Urinary bladder (tissue), 4 donors: ENCODE measurements at places on chromosomes 12 and 14. TPM values are rescaled to one million over a fixed set of nuclear protein-coding genes. Genes with fewer than 3 reads are reported as not detected.

The KCNK13 gene
- total RNA-seq, result 0.32 TPM

GRCh38 chr14:104805326-104805678 is 4.4 kb downstream of the ZBTB42 start:
- DNase-seq, result no peak

The ENDOU gene
- total RNA-seq, result not detected

DNA sequence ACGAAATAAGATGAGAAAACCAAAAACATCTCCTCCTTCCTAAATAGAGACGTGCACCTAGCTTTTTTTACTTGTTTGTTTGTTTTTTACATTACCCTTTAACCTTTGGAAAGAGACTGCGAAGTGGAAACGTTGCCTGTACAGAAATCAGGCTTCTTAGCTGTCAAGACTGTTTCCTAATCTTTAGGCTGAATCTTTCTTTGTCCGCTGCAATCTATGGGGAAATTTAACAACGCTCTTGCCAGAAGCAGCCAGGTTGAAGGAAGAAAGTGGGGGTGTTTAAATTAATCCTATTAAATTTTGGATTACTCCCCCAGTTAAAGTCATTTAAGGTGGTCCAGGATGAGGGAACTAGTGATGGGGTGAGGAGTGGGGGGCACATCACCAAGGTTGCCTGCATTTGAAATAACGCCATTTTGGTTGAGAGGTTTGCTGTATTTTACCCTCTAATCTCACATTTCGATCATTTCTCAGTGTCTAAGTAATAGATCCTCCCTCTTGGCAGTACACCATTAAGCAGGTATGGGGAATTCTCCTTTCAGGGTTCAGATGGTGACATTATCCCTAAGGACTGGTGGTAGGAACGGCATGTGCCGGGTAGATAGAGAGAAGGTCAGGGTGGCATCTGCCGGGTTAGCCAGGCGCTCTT is 2.6 kb downstream of the FLRT2 start:
- DNase-seq, result no peak

The KCNH3 gene
- 0.58 TPM for total RNA-seq

DNA sequence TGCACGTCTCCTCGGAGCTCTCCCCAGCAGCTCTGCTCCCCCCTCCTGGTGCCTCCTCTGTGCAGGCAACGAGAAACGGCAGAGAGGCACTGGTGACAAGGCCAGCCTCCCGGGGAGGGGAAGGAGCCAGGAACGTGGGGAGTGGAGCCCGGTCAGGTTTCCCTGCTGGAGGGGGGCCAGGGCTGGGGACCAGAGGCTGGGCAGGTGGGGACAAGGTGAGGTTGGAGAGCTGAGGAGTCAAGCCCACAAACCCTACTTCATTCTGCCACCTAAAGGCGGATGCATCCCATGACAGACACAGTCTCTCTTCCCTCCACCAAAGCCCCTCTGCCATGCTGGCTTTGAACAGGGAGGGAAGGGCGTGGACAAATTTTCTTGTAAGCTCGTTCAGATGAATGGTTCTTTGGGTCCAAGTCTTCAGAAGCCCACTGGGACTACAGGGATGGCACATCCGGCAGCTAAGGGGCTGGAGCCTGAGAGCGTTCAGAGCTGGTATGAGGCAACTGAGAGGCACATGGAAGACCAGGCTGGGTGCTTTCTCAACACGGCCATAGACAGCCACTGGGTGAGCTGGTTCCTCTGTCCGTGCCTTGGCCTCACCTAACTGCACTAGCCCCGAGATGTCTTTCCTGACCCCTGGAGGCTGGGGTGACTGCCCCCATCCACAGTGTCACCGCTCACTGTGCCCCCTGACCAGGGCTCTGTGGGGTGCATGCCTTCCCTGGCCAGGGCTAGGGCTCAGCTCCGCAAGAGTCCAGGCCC is 105.9 kb downstream of the RBM19 start:
- DNase-seq, result peak; percentile 23

The SLCO1C1 gene
- 4.9 TPM for total RNA-seq

GRCh38 chr12:55725556-55725955 is 3.3 kb downstream of the CD63 start:
- no peak for DNase-seq

- no peak for DNase-seq
These were observed 98.5 kb downstream of the ARID2 start for GRCh38 chr12:45827974-45828373.

DNA sequence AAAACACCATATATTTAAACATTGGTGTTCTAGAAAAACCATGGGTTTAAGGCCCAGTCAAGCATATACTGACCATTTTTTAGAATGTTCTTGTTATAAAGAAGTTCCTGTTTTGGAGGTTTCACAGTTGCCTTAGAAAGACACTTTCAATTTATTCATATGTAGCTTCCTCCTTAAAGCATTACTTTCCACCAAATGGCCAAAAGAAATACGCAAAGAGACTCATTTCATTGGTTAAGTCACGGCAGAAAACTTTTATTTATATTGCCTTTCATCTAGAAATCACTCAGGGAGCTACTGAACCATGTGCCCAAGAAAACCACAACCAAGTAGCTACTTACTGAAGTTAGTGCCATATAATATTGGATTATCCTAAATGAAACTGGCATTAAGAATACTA is 40.0 kb downstream of the MYBPC1 start:
- DNase-seq, result no peak

DNA sequence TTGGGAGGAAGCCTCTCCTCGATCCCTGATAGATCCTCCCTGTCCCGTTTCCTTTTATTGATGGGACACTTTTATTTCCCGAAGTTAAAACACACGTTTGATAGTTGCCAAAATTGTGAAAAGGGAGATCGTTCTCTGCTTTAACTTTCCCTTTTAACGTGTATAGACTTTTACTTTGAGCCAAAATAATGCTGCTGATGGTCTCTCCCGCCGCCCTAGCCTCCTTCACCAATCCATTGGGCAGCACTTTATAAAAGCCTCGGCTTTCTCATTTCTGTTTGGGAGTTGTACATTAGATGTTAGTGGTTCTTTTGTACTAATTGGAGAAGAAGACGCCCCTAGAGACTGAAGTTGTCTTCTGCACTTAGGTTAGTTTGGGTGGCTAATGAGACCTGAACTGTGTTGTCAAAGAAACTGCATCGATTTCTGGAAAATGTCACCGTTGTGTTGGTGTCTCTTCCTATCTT is 1.4 kb downstream of the TMTC2 start:
- no peak for DNase-seq

DNA sequence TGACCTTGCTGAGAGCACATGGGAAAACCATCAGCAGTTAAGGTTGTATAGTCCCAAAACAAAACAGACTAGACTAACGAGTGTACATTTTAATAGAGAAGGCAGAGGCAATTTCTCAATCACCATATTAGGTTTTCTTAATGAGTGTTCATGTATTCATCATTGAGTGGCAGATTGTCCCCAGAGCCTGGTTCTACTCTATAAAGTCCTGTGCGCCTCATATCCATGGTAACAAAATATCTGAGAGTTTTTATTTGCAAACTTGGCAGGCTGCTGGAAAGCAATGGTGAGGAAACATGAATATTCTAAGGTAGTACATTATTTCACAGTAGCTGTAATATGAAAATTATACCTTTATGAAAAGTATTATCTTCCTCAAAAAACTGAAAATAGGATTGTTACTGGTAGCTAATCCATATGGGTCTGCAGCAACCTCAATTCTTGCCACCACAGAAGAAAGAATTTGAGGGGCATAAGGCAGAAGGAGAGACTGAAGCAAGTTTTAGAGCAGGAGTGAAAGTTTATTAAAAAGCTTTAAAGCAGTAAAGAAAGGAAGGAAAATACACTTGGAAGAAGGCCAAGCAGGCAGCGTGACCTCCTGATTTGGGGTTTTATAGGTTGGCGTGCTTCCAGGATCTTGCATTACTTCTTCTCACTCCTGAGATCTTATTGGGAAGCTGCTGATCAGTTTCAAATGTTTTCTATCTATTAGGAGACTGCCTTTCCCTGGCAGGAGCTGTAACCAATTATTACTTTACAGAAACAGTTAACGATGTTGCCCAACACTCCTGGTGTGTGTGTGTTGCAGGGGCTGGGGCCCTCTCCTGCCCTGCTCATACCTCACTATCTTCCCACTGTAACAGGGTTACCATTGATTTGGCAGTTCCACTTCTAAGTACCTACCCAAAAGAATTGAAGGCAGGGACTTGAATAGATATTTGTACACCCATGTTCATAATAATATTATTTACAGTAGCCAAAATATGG is 154.0 kb upstream of the NUDT4 start:
- DNase-seq, result no peak

The TGM1 gene
- total RNA-seq, result 1.2 TPM

- no peak for DNase-seq
These were observed 3.8 kb upstream of the ASIC1 start for GRCh38 chr12:50053583-50053982.

DNA sequence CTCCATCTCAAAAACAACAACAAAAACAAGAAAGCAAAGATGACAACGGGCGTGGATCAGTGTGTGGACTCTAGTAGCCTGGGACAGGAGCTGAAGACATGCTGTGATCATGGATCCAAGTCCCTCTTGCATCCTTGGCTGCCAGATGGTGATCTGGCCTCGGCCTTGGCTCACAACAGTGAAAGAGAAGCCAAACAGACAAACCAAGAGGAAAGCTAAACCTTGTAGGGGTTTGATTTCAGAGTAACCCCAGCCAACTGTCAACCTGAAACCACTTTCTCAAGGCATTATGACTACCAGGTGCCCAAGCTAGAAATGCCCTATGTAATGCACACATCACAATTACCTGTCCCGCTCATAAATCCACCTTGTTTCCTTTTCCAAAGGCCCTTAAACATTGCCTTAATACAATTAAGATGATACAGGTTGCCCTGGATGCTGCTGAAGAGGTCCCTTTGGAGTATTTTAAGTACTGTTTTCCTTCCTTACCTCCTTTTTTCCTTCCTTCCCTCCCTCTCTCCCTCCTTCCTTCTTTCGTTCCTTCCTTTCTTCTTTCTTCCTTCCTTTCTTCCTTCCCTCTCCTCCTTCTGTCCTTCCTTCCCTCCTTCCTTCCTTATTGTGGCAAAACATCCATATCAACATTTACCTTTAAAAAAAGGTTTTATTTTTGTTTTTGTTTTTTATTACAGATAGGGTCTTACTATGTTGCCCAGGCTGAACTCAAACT is 41.4 kb upstream of the NINJ2 start:
- no peak for DNase-seq

DNA sequence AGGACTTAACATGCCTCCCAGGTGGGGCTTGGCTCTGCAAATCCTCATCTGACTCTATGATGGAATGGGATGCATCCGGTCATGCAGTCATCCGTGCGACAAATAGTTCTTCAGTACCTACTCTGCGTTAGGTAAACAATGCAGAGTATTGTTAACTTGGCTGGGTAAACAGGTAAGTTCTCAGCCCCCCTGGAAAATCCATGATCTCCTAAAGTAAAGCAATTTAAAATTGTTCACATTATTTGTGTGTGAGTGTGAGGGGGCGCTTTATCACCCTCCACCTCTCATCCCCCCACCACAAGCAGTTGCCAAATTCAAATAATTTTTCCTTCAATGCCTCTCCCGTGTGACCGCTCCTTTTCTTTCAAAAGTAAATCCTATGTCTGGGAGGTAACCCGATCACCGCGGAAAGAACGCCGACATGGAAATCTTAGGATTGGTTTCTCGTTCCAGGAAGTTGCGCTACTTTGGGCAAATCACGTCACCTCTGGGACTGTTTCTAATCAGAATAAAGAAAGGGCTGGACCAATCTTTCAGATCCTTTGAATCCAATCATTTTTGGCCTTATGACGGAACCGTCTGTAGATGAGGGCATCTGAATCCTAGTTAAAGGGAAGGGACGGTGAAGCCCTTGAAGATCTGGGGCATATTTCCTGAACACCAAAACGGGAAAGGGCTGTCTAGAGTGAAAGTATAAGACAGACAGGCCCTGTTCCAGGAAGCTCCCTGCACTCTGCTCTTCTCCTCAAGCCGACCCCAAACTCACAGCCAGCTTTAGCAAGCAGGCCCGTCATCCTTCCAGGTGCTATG is 44.0 kb upstream of the SINHCAF start:
- DNase-seq, result peak; percentile 75

The KCNA5 gene
- 2.9 TPM for total RNA-seq

DNA sequence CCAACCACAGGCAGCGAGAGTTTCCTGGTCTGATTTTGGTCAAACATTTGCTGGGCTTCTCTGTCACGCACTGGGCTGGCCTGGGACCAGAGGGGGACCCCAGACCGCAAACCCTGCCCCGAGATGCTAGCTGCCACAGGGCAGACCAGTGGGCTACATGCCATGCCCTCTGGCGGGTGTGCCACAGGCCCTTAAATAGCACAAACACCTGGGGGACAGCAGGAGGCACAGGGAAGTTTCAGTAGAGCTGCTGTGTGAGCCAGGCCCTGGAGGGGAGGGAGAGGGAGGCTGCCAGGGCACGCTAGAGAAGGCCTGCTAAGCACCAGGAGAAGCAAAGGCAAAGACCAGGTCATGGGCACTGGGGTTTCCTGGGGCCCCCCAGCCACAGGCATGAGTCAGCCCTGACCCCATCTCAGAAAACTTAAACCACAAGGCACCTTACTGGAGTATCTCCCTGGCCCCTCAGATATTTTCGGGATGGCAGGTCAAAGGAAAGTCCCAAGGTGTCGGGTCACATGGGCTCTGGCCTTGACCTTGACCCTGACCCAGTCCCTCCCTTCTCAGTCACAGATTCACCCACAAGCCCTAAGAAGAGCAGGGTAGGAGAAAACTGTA is 29.2 kb downstream of the ITPK1 start:
- no peak for DNase-seq
